ENCODE measurements at places on chromosomes 1 and 21. TPM values are rescaled to one million over a fixed set of nuclear protein-coding genes. Genes with fewer than 3 reads are reported as not detected.

LZIC gene
- 26.1 TPM for total RNA-seq

OLIG1 gene
- not detected for total RNA-seq

WNT3A gene
- total RNA-seq: not detected

TFB2M gene
- total RNA-seq: 11.1 TPM

IGSF3 gene
- total RNA-seq: 0.81 TPM

HEYL gene
- 0.15 TPM for total RNA-seq

GRCh38 chr1:63668298-63668697 is 75.1 kb downstream of the PGM1 start:
- peaks cover 18% of the 10 kb centered on the region for H3K36me3 ChIP-seq
- no peak overlapping the region for H3K4me3 ChIP-seq
- H3K4me1 ChIP-seq: no peaks in the 10 kb centered on the region
- no peak overlapping the region for H3K27ac ChIP-seq
- no peaks in the 10 kb centered on the region for H3K27me3 ChIP-seq

GRCh38 chr21:45517249-45518065 is 24.8 kb downstream of the SLC19A1 start:
- H3K36me3 ChIP-seq: peaks cover 57% of the 10 kb centered on the region
- H3K27ac ChIP-seq: peak overlapping the region; percentile 91
- H3K4me1 ChIP-seq: peaks cover 16% of the 10 kb centered on the region
- no peak overlapping the region for H3K4me3 ChIP-seq

DNA sequence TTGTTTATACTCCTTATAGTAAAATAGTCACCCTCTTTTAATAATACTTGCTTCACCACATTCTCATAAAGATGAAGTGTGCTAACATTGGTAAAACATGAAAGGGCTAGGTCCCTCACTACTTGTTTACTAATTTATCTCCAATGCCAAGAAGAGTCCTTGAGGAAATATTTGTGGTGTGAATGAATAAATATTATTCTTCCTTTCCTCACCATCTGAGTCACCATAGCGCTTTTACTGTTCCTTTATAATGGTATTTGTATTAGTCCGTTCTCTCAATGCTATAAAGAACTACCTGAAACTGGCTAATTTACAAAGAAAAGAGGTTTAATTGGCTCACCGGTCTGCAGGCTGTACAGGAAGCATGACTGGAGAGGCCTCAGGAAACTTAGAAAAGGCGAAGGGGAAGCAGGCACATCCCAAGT is 222.8 kb upstream of the ZRANB2 start:
- DNase-seq: no peak
- H3K4me3 ChIP-seq: no peak overlapping the region
- H3K36me3 ChIP-seq: no peaks in the 10 kb centered on the region
- H3K4me1 ChIP-seq: no peaks in the 10 kb centered on the region
- H3K27ac ChIP-seq: no peak overlapping the region

DNA sequence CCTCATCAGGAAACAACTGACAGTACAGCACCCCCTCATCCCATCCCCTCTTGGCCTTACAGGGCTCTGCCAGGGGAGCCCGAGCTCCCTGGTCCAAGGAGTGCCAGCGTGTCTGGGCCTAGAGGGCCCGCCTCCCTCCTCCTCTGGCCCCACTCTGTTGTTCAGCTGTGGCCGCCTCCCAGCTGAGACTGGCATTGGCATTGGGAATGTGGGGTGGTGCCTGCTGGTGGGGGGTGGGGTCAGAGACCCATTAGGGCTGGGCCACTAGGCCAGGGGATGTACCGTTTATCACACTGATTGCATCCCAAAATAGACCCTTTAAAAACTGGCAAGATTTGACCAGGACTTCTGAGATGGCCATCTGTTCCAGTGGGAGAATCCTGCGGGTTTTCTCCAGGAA is 1.4 kb downstream of the LDLRAP1 start:
- DNase-seq: no peak
- peak overlapping the region; percentile 86 for H3K4me3 ChIP-seq
- H3K4me1 ChIP-seq: peaks cover 48% of the 10 kb centered on the region
- no peaks in the 10 kb centered on the region for H3K27me3 ChIP-seq
- peak overlapping the region; percentile 64 for H3K27ac ChIP-seq

GRCh38 chr21:35437941-35438340 is 388.8 kb upstream of the RUNX1 start:
- H3K4me3 ChIP-seq: no peak overlapping the region
- H3K4me1 ChIP-seq: peaks cover 28% of the 10 kb centered on the region
- H3K27ac ChIP-seq: no peak overlapping the region
- H3K27me3 ChIP-seq: no peaks in the 10 kb centered on the region

- H3K4me3 ChIP-seq: no peak overlapping the region
- no peak for DNase-seq
- H3K27me3 ChIP-seq: no peaks in the 10 kb centered on the region
- peaks cover 35% of the 10 kb centered on the region for H3K4me1 ChIP-seq
These were observed 22.4 kb upstream of the EPS8L3 start for GRCh38 chr1:109786112-109786480.

DNA sequence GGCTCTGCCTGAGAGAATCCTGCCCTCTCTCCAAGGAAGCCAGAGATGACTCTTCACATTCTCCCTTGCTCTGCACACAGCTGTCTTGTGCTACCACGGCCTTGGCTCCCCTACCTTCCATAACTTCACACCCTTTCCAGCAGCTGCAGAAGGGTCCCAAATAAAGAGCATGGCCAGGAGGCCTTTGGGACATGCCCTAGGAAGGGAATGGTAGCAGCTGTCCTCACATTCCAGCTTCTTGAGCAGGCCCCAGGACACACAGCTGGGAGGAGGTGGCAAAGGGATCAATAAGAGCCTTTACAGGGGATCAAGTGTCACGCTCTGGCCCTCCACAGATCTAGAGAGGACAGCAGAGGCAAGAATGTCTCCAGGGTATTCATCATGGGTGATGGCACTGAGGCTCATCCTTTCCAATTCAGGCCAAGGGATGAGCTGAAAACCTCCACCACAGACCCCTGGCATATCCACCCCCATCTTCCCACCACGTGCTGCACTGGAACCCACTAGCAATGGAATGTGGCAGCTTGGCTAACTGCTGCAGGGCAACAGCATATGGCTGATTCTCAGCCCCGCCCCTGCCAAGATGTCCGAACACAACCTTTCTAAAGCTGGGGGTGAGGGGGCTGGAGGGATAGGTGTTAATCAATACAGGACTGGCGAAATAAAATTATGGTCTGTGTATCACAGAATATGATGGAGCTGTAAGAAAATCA is 17.8 kb upstream of the RAB29 start:
- no peak overlapping the region for H3K27ac ChIP-seq
- peaks cover 17% of the 10 kb centered on the region for H3K36me3 ChIP-seq
- H3K4me1 ChIP-seq: no peaks in the 10 kb centered on the region
- H3K27me3 ChIP-seq: no peaks in the 10 kb centered on the region
- H3K4me3 ChIP-seq: no peak overlapping the region

GRCh38 chr1:193283016-193283415 is 96.6 kb upstream of the B3GALT2 start:
- no peaks in the 10 kb centered on the region for H3K27me3 ChIP-seq
- no peak for DNase-seq
- H3K36me3 ChIP-seq: peaks cover 4% of the 10 kb centered on the region
- no peak overlapping the region for H3K4me3 ChIP-seq
- H3K27ac ChIP-seq: no peak overlapping the region
- peaks cover 15% of the 10 kb centered on the region for H3K4me1 ChIP-seq

DNA sequence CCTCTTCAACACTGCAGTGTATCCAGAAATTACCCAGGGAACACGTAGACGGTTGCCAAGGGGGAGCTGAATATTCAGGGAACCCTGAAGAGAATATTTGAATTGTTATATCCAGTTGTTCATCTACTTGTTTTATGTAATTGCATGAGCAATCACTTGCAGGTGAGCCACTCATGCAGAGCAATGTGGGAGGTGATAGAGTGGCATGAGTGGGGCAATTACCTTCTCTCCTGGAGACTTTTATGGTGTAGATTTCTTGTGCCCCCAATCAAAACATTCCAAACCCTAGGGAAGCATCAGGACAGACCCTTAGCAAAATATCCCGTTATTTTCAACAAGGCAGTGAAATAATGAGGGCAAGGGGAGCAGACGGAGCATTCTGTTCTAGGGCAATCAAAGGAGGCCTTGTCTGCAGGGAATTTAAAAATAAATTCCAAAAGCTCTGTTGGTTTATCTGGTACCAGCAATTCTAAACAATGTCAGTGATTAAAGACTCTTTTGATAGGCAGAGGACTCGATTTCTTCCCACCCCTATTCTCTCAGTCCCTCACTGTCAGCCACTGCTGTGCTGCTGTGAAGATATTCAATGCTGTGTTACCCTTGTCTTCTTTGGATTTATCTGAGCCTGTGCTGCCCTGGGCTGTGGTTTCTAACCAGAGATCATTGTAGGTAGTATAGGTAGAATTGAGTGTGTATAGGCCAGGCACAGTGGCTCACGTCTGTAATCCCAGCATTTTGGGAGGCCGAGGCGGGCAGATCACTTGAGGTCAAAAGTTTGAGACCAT is 180.2 kb upstream of the MAP1LC3C start:
- no peak overlapping the region for H3K27ac ChIP-seq
- H3K4me3 ChIP-seq: no peak overlapping the region
- H3K4me1 ChIP-seq: no peaks in the 10 kb centered on the region

DNA sequence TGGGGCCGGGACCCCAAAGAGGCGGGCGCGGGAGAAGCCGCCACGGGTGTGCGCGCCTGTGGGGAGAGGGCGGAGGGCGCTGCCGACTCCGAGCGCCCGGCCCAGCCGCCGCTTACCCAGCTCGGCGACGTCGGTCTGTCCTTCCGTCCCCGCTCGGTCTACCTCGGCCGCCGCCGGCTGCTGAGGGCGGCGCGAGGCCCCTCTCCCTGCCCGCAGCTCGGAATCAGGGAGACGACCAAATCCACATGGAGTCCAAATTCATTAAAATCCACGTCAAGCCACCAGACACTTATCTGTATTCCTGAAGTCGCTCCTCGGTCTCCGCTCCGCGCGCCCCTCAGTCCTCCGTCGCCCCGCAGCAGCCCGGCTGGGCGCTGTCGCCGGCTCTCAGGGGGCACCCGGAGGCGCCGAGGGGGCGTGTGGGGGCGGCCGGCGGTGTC is 637 bp downstream of the PLXNA2 start:
- H3K4me3 ChIP-seq: peak overlapping the region; percentile 78
- no peaks in the 10 kb centered on the region for H3K36me3 ChIP-seq
- H3K27me3 ChIP-seq: peaks cover 26% of the 10 kb centered on the region
- no peak for DNase-seq
- H3K27ac ChIP-seq: no peak overlapping the region

- no peak overlapping the region for H3K27ac ChIP-seq
- no peaks in the 10 kb centered on the region for H3K27me3 ChIP-seq
- H3K36me3 ChIP-seq: no peaks in the 10 kb centered on the region
These were observed 33.9 kb downstream of the SPSB1 start for GRCh38 chr1:9326596-9326995.

DNA sequence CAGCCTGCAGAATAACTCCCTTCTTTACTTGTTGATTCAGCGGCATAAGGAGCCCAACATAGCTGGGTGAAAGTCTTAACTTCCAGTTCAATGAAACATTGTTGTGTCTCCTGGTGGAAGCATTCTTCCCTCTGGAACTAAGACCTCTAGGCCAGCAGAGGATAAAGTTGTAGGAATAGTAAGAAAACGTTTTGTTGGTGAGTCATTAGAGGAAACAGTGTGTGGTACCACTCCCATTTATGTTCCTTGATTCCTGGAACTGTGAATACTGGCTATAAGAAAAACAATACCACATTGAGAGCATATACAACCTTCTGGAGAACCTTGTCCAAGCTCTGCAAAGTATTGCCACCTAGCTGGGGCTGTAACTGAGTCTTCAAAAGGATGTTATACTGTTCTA is 737.4 kb upstream of the ZP4 start:
- no peaks in the 10 kb centered on the region for H3K27me3 ChIP-seq
- no peak overlapping the region for H3K27ac ChIP-seq
- no peak for DNase-seq
- H3K36me3 ChIP-seq: no peaks in the 10 kb centered on the region
- H3K4me3 ChIP-seq: no peak overlapping the region
- no peaks in the 10 kb centered on the region for H3K4me1 ChIP-seq

- H3K36me3 ChIP-seq: peaks cover 1% of the 10 kb centered on the region
- peak overlapping the region; percentile 75 for H3K27ac ChIP-seq
- H3K4me1 ChIP-seq: peaks cover 25% of the 10 kb centered on the region
- no peaks in the 10 kb centered on the region for H3K27me3 ChIP-seq
- no peak overlapping the region for H3K4me3 ChIP-seq
These were observed 11.9 kb upstream of the CPLANE2 start for GRCh38 chr1:16248603-16249516.

DNA sequence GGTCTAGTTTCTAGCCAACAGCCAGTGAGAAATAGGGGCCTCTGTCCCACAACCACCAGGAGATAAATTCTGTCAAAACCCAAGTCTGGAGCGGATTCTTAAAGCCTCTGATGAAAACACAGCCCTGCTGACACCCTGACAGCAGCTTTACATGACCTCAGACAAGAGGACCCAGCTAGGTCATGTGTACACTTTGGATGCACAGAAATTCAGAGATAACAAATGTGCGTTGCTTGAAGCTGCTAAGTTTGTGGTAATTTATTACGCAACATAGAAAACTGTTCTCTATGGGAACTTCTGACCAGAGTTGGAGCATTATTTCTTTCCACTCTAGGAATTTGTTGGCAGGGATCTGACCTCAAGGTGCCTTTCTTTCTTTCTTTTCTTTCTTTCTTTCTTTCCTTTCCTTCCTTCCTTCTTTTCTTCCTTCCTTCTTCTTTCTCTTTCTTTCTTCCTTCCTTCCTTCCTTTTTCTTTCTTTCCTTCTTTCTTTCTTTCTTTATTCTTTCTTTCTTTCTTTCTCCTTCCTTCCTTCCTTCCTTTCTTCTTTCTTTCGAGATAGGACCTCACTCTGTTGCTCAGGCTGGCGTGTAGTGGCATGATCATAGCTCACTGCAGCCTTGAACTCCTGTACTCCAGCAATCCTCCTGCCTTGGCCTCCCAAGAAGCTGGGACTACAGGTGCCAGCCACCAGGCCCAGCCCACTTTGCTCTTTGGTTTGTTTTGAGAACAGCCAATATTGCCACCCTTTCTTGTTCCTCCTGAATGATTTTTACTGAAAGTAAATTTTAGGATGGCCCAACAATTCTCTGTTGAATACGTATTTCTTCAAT is 14.9 kb upstream of the HMGCS2 start:
- no peak overlapping the region for H3K4me3 ChIP-seq
- H3K27ac ChIP-seq: no peak overlapping the region
- peaks cover 9% of the 10 kb centered on the region for H3K4me1 ChIP-seq
- no peaks in the 10 kb centered on the region for H3K36me3 ChIP-seq
- DNase-seq: no peak

DNA sequence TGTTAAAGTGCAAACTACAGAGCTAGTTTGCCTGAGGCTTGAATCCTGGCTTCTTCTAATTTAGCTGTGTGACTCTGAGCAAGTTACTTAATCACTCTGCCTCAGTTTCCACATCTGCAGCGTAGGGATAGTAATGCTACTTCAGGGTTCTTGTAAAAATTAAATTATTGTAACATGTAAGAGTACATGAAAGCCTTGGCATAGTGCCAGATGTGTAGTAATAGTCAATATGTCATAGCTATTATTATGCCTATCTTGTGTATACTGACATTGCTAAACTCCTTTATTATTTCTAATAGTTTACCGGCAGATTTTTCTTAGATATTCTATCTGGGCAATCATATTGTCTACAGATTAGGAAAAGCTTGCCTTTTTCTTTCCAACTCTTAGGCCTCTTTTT is 6.8 kb upstream of the TADA1 start:
- no peak for DNase-seq
- no peak overlapping the region for H3K27ac ChIP-seq
- no peak overlapping the region for H3K4me3 ChIP-seq
- no peaks in the 10 kb centered on the region for H3K36me3 ChIP-seq
- peaks cover 21% of the 10 kb centered on the region for H3K27me3 ChIP-seq
